ENCODE measurements at places on chromosomes 5 and 9.

- no peak for DNase-seq
Observed at GRCh38 chr5:173123416-173123815, 20.9 kb upstream of the BNIP1 start.

DNA sequence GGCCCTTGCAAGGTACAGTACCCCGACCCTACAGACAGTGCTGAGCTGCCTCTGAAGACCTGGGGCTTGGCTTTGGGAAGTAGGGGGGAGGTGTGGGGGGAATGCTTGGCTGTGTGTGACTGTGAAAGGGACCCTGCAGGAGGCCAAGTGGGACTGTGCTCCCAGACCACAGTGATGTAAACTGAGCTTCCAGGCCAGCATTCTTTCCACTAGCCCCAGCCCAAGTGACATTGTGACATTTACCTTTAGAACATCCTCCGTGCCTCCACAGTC is 31.2 kb downstream of the HMCN2 start:
- DNase-seq: no peak

DNA sequence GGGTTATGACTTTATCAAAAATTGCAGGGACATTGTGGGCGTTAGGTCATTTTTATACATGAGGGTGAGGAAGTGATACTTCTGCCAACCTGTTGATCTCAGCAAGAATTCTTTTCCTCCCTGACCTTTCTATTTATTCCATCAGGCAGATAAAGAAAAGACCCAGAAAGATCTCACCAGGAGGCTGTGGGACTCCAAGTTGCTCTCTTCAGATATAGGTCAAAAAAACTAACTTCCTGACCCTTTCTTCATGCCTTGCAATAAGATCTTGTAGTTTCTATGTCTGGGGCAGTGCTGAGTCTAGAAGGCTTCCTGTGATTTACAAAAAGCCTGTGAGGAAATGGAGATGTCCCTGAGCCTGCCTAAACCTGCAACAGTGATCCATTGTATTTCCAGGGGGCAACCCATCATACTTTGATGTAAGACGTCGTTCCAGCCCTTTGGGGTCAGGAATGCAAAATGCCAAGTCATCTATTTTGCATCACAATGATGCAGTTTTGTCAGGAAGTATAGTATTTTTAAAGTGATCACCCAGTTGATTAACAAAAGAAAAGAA is 22.0 kb upstream of the PIK3R1 start:
- no peak for DNase-seq

GRCh38 chr5:180366326-180366725 is 13.2 kb upstream of the GFPT2 start:
- no peak for DNase-seq

GRCh38 chr9:128805661-128806060 is 12.6 kb upstream of the ENDOG start:
- no peak for DNase-seq

- DNase-seq: no peak
Observed at GRCh38 chr9:92097997-92098482, 17.2 kb downstream of the SPTLC1 start.

GRCh38 chr5:56350597-56351170 is 117.6 kb upstream of the ANKRD55 start:
- no peak for DNase-seq

GRCh38 chr5:38739011-38739704 is 106.7 kb upstream of the OSMR start:
- no peak for DNase-seq

DNA sequence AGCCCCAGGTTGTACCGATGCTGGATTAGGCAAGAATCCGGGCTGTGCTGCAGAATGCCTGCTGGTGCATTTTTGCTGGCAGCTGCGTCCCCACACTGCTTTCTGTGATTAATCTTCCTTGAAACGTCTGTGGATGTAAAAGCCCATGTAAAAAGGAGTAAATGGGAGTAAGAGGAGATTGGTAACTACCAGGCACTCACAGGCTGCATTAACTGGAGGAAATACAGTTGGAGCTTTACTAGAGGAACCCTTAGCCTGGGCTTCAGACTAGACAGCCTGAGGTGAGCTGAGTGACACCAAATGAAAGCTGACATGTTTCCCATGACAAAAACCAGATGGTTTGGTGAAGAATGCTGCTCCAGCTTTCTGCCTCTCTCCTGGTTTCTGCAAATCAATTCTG is 190.4 kb upstream of the GAS1 start:
- DNase-seq: no peak

DNA sequence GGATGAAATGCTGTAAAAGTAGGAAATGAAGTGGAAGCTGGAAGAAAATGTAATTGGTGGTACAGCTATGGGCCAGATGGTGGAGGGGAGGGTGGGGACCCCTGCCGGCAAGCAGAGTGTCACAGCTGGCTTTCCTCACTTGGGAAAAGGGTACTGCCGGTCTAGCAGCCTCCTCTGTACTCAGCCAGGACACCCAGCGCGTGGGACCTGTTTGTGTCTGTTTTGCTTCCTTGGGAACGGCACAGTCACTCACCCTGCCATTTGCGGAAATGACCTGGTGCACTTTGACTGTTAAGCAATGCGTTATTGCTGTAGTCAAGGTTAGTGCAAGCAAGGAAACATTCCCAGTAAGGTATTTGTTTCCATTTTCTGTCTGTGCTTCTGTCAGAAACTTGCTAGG is 10.1 kb downstream of the TMEM252 start:
- DNase-seq: peak; percentile 36

DNA sequence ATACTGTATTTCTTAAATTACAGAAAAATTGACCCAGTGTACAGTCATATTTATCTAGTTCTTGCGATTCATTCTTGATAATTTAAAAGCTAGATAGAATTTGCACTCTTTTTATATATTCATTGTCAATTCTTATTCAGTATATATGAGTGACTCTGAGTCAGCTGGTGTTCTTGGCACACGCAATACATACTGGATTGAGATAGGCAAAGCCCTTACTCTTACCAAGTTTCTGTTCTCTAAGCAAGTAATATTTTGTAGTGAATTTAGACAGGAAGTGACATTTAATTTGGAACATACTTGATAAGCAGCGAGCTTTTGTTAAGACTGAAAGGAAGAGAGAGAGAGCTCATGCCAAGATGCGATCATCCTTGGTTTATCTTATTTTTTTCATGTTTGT is 57.7 kb downstream of the GPBP1 start:
- no peak for DNase-seq

DNA sequence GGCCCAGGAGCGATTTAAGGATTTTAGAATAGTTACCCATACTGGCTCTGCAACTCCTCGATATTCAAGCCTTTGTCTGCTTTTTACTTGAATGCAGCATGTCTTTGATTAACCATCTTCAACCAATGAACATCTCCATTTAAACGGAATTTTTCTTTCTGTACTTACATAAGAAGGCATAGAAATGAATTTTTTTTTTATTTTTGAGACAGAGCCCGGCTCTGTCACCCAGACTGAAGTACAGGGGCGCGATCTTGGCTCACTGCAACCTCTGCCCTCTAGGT is 825 bp upstream of the RIOK2 start:
- no peak for DNase-seq

DNA sequence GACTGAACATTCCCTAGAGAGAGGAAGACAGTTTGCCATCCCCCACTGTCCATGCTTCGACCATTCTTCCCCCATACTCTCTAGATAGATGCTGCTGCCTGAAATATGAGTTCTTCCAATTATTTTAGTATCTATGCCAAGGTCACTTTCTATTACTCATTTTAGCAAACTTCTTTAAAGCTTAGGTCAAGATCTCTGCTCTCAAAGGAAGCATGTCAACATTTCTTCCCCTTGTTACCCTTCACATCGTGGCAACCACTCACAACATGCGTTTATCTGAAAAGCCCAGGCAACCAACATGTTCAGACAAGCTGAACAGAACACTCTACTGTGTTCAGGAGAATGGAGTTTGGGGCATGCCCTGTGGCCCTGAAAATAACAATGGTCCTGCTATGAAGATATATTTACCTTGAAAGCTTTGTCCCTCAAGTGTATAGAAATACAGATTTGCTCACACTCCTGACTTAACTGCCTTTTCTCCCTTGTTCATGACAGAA is 138.4 kb upstream of the KIF2A start:
- DNase-seq: no peak

GRCh38 chr5:59587489-59588337 is 305.8 kb downstream of the PDE4D start:
- peak; percentile 91 for DNase-seq

- no peak for DNase-seq
Observed at GRCh38 chr5:166493612-166494011, 1797.8 kb upstream of the WWC1 start.

GRCh38 chr5:75320371-75320770 is 16.6 kb upstream of the HMGCR start:
- no peak for DNase-seq

- DNase-seq: no peak
Observed at GRCh38 chr5:531749-532315, 7.6 kb upstream of the SLC9A3 start.

GRCh38 chr5:16841416-16841815 is 94.7 kb downstream of the MYO10 start:
- no peak for DNase-seq

DNA sequence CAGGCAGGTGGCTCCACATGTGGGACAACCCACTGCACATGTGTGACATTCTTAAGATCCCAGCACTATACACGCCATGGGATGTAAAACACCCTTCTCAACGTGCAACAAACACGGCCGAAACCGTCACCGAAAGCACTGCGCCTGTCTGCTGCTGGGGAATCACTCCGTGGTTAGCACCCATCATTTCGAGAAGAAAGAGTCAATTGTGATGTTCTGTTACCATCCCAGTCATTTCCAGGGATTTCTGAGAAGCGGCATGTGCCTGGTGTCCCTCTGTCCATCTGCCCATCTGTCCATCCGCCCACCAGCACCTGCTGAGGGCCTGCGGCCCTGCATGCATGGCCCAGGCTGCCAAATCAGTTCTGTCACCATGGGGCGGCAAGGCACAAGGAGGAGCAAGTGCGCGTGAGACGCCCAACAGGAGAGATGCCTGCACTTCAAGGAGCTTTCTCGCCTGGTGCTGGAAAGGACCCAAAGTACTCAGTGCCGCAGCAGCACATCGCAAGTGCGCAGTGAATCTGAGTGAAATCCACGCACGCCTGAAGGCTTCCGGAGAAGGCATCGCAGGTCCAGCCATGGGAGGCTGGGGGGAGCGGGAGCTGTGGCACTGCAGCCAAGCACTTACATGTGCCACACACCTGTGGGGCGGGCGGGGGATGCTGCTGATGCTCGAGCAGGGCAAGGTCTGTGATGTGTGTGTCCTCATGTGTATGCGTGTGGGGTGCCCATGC is 38.0 kb downstream of the VAV2 start:
- DNase-seq: no peak

DNA sequence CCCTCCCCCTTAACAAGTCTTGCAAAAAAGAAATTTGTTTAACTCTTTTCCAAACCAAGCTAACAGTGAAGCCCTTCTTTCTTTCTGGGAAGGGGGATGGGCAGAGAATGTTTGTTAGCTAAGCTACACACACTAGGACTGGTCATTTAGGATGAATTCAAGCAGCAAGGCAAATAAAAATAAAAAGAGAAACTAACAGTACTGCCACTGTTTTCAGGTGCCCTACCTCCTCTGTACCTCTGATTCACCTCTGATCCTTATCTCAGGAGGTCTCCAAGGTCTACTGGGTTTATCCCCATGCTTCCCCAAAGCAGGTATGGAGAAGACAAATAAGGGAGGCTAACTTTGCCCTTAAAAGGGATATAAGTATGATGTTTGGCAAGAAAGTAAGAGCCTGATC is 52.9 kb downstream of the ELL2 start:
- DNase-seq: no peak

- peak; percentile 34 for DNase-seq
Observed at GRCh38 chr5:82863266-82863665, 213.9 kb downstream of the TMEM167A start.

Measured in neural progenitor cell (in vitro differentiated cells).